ENCODE measurements at places on chromosomes 1 and 21.

DNA sequence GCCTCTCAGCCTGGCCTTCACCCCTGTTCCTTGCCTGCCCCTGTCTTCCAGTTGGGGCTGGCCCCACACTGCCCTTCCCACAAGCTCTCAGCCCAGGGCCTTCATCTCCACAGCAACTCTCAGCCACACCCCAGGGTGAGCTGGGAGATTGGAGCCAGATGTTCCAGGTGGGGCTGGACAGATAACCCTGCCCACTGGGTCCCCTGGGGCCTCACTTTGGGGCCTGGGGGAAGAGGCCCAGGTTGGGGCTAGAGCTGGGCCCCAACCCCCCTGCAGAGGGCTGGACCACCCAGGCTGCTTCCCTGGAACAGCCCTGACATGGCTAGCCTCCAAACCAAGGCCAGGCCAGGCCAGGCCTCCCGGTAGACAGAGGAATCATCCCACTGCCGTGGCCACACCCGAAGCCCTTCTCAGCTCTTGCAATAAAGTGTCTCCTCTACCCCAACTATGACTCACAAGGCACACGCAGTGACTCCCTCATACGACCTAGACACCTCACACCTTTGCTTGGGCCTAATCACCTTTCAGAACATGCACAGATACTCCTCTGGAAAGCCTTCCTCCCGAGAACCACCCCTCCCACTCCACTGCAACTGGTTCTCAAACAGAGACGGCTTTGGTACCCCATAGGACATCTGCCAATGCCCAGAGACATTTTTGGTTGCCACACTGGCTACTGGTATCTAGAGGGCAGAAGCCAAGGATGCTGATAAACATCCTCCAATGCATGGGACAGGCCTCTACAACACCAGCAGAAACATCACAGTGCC lies 22.2 kb downstream of the SLC2A1 start:
- no peak for DNase-seq

GRCh38 chr1:93621246-93621645 lies 60.4 kb downstream of the BCAR3 start:
- no peak for DNase-seq

- no peak for DNase-seq
Measured at GRCh38 chr21:42129300-42130266, 58.5 kb downstream of the UMODL1 start.

DNA sequence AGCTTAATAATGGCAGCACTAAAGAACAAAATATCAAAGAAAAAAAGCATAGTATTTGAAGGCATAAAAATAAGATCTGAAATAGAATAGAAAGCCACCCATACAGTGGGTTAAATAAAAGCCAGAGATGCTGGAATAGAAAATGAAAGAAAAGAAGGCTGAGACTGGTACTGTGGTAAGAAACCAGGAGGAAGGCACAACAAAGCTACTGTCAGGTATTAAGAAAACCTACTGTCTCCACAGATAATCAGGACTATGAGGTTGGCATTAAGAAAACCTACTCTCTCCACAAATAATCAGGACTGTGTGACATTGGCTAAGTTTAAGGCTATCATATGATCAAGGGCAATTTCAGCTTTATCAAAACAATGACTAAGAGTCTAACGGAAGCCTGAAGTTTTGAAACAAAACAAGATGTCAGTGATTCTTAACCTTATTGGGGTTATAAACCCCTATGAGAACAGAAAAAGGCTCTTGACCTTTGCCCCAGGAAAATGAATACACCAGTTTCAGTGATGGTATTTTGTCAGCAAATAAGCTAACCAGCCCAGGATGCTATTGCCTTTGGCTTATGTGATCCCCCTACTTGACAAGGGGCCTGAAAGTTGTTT lies 24.4 kb downstream of the MCOLN2 start:
- DNase-seq, result no peak

GRCh38 chr1:191453487-191453886 lies 704.8 kb upstream of the RGS18 start:
- DNase-seq, result no peak

DNA sequence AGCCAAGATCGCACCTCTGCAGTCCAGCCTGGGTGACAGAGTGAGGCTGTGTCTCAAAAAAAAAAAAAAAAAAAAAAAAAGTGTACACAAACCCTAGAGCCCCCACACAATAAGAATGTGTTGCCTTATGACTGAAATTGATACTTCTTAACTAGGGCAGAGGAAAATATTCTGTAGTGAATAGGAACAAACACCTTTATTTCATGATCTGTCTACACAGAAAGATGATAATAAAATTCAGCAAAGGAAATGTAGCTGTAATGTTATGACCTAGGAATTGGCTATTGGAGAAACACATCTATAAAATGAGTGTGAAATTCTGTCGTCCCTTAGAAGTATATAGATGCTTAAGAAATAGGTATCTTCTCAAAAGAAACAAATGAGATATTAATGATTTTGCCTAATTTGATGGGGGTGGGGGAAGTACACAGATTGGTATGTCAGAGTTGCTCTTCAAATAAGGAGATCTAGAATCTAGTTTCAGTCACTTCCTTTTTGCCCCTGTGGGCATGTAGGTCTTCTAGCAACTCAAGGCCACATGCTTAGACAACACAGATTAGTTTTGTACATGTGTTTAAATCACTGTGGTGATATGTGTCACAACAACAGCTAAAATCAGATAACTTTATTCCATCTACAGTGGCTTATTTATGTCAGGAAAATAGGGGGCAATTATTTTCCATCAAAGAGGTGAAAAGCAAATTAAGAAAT lies 10.7 kb upstream of the GPR25 start:
- no peak for DNase-seq

GRCh38 chr1:113073479-113073950 lies 517 bp downstream of the LRIG2 start:
- DNase-seq, result no peak

- no peak for DNase-seq
Measured at GRCh38 chr1:34140011-34140676, 24.9 kb downstream of the CSMD2 start.

- no peak for DNase-seq
Measured at GRCh38 chr1:6461538-6462411, 4.2 kb downstream of the TNFRSF25 start.

DNA sequence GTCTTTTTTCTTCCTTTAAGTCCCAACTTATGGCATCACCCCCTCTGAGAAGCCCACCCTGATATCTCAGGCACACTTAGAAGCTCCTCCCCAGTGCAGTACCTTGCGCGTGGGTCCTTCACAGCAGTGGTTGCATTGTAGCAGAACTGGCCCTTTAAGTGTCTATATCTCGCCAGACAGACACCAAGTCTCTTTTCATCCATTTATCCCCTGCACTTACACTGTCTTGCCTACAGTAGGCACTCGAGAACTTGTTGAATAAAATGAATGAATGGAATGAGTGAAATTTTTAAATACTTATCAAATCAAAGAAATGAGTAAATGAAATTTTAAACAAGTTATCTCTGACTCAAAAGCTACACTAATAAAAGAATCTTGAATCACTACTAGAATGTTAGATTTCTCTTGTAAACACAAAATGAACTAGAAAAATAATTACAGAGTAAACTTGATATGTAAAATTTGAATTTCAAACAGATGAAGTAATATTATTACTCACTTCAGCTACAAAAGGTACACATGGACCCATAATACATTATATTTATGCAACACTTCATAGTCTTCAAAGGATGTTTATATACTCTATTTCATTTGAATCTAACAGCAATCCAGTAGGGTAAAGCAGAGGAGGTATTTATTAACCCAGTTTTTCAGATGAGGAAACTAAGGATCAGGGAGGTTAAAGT lies 54.7 kb upstream of the MAN1A2 start:
- DNase-seq, result no peak

GRCh38 chr1:4603295-4604110 lies 50.9 kb upstream of the AJAP1 start:
- no peak for DNase-seq

DNA sequence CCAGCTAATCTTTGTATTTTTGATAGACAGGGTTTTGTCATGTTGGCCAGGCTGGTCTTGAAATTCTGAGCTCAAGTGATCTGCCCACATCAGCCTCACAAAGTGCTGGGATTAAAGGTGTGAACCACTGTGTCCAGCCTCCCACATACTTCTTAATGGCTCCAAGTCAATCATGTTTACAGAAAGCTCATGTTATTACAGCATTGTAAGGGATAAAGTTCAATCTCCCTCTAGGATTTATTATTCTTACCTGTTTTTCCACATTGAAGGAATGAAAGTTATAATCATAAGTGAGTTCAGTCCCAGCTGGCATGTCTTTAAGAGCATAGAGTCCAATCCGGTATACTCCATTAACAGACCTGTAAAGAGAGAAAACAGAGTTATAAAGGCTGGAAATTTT lies 39.4 kb downstream of the RUSC1 start:
- no peak for DNase-seq

DNA sequence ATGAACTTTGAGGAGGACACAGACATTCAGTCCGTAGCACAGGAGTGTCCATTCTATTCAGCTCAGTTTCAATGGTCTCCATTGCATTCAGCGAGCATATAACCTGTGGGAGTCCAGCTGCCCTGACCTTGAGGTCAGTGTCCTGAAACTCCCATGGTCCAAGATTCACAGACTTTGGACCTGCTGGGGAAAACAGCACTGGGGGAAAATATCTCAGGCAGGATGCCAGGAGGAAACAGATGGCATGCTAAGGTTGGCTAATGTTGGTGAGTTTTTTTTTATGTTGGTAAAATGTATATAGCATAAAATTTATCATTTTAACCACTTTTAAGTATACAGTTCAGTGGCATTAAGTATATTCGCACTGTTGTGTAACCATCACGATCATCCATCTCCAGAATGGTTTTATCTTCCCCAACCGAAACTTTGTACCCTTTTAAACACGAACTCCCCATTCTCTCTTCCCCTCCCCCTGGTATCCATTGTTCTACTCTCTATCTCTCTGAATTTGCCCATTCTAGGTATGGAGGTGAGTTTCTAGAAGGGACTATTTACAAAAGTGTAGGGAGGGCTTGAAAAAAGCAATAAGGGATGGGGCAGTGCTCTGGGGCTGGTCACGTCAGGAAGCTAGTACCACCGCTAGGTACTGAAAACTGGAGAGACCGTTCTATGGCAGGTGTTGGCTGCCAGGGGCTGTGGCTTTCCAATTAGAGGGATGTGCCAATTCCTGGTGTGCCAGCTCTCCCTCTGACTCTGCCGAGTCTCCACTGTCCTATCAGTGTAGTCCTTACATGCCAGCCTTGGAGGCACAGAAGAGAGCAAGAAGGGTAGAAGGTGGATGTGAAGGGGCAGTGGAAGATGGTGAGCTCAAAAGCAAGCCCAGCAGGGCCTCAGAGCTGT lies 85.3 kb downstream of the FOXD2 start:
- no peak for DNase-seq

DNA sequence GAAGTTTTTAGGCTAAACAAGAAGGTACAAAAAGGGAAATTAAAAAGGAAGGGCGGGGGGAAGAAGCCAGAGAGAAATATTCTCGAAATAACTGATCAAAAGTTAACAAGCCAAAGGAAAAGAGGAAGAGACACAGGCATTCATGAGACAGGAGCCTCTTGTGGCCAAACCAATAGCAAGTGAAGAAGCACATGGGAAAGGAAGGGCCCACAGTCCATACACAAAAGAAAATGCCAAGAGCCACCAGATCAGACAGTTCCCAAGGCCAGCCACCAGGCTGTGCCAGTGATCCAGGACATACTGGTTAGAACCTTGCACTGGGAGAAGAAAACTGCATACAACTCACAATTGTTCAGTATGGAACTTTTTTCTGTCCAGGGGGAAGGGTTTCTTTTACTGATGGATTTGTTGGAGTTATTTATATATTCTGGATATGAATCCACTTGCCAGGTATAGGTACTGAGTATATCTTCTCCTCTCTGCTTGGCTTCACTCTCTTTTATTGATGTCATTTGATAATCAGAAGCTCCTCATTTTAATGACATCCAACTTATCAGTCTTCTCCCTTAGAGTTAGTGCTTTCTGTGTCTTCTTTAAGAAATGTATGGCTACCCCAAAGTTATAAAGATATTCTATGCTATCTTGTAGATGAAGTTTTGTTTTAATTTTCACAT lies 76.8 kb downstream of the CD46 start:
- no peak for DNase-seq

GRCh38 chr1:10051656-10052055 lies 18.9 kb downstream of the UBE4B start:
- no peak for DNase-seq

GRCh38 chr21:34949499-34949898 lies 99.6 kb downstream of the RUNX1 start:
- DNase-seq, result no peak

DNA sequence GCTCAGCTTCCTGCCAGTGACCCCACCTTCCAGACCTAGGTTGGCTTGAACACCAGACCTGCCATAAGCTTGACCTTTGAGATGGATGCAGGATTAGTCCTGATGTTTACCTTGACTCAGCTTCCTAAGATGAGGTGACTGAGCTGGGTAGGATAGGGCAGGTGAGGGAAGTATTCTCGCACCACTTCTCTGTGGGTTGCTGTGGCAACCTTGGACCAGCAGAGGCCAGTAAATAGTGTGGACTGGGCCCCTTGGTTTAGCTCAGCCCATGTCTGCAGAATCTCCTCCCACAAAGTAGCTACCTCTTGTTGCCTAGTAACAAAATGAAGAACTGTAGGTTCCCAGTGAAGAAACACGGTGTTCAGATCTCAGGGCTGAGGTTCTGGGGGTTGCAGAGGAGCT lies 8.4 kb downstream of the RPS6KA1 start:
- DNase-seq, result no peak

DNA sequence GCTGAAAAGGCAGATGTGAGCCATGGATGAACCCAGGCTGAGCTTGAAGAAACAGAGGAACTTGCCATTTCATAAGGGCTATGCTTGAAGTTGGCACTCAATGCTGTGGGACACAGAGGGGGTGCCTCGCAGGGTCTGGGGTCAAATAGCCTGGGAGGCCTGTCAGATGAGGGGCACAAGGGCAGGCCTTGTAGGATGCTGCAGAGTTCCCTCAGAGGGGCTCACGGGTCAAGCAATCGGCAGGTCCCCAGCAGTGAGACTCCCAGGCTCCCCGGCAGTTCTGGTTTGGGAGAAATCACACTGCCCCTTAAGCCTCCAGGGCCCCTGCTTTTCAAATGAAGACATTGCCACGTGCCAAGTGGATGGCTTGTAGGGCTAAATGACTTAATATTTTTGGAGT lies 116.7 kb upstream of the GRIK3 start:
- DNase-seq, result no peak

GRCh38 chr1:39003281-39003680 lies 12.2 kb downstream of the AKIRIN1 start:
- DNase-seq, result no peak

Data from DMS79 (cell line).